ENCODE measurements at places on chromosomes 2 and 18.

DNA sequence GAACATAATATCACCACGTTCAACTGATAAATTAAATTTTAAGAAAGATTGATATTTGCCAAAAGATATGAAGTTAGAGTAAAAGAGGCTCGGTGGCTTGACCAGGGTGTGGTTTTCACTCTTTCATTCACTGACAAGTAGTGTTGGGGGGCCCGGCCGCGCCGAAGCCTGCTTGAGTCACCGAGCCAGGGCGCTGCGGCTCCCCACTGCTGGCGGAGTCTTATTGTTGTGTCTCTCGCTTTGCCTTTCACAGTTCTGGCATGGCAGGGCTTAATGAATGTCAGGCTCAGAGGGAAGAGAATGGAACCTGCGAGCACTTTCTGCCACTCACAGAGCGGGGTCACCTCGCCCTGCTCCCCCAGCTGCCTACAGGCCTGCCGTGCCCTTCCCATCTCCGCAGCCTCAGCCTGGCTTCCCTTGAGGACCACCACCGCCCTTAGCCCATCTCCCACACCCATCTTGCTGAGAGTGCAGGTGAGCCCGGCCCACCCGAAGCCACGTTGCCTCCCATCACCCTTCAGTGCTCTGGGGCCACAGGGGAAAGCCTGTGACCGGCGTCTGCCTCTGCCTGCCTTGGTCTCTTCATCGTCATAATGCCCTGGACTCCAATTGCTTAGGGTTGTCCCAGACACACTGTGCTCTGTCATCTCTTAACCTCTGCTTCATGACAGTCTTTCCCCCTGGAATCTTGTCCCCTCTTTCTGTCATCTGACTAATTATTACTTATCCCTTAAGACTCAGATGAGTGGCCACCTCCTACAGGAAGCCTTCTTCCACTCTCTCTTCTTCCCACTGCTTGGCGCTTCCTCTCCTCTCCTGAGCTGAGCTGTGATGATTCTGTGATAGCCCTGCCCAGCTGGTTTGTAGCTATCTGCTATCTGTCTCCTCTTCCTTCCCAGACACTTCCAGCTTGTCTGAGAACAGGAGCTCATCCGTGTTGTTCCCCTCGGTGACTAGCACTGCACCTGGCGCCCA lies 142.5 kb downstream of the FAM210A start:
- DNase-seq, result no peak

DNA sequence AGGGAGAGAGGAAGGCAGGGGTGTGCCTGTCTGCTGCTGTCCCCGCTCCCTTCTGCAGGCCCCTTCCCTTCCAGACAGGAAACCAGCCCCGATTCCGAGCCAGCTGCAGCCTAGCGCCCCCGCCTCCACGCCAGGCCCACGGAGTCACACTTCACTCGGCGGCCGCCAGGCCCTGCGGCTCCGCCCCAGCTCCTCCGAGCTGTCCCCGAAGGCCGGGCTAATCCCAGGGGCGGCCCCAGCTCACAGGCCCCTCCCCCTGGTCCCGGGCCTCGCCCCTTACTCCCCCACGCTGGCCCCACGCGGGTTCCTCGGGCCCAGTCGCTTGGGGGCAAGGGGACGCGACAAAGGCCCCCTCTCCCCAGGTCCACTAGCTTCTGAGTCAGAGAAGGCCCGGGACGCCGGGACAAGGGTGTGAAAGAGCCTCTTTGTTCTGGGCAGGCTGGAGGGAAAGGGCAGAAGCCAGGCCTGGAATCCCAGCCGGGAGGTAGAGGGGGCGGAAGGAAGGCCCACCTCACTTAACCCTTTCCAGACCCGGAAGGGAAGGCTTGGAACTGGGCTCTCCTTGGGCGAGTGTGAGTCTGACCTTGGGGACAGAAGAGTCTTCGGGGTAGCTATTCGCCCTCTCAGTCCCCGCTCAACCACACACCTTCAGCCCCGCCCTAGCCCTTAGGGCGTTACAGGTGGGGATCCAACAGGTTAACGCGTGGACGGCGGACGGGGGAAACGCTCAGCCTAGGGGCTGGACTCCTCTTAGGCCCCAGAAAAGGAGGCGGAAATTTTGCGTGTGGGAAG lies 1.2 kb downstream of the RTKN start:
- DNase-seq, result peak; percentile 90

DNA sequence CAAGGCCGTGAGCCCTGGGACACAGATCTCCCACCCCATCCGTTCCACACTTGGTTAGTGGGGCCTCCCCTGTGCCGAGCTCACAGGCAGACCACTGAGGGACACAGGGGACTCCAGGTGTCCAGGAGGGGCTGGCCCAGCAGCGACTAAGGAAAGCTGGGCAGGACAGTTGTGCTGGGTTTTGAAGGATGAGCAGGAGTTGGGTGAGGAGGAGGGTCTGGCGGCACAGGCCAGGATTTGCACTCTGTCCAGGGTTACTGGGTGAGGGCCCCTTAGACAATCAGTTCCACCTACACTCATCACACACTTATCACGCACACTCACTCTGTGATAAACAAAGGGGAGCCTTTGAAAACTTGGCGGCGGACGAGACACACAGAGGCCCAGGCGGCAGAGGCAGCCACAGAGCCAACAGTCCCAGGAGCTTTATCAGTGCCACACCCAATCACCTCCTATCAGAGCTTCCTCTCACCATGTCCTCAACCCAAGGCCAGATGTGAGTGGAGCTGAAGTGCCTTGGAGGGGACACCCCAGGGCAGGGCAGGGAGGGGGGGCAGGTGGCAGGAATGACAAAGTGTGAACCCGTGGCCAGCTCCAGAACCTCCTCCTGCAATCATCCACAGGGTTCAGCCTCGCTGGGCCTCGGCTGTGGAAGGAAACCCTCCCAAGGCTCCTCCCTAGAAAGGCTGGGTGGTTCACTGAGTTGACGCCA lies 26.6 kb downstream of the BIN1 start:
- DNase-seq, result peak; percentile 75

- DNase-seq, result no peak
Measured at GRCh38 chr18:57925706-57926105, 118.3 kb upstream of the NEDD4L start.

- DNase-seq, result no peak
Measured at GRCh38 chr2:113258471-113259147, 20.1 kb downstream of the PAX8 start.

GRCh38 chr2:127092901-127093516 lies 13.9 kb downstream of the BIN1 start:
- DNase-seq, result no peak

DNA sequence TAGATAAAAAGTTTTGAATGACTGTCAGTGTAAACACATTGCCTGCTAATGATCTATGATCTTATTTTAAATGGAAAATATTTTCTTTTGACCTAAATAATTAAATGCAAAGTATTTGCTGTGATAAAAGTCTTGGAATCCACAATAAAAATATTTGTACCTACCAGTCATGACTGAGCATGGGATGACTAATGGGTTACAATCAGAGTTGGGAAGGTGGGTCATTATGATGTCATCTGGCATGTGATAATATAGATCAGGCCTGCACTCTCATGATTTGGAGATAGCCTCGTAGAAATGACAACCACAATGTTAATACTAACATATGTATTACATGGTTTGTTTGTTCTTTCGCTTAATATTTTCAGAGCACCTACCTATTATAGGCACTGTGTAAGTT lies 848.8 kb upstream of the KLHL29 start:
- no peak for DNase-seq

DNA sequence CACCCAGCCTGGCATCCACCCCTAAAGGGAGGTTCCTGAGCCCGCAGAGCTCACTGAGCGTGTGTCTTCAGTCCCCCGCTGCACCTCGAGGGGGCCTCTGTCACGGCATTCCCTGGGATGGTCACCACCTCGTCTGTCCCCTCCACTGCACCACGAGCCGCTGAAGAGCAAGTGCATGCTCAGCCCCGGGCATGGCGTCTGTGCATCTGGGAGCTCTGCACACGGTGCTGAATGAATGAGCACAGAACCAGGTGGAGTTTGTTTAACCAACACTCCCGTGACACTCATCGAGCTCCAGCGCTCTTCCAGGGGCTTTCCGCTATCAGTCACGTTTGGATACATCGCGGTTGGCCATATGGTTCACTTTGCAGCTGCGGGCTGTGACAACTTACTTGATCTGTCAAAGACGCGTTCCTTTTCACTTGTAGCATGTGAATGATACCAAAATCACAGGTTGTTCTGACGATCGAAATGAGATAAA lies 9.2 kb downstream of the ALLC start:
- no peak for DNase-seq

DNA sequence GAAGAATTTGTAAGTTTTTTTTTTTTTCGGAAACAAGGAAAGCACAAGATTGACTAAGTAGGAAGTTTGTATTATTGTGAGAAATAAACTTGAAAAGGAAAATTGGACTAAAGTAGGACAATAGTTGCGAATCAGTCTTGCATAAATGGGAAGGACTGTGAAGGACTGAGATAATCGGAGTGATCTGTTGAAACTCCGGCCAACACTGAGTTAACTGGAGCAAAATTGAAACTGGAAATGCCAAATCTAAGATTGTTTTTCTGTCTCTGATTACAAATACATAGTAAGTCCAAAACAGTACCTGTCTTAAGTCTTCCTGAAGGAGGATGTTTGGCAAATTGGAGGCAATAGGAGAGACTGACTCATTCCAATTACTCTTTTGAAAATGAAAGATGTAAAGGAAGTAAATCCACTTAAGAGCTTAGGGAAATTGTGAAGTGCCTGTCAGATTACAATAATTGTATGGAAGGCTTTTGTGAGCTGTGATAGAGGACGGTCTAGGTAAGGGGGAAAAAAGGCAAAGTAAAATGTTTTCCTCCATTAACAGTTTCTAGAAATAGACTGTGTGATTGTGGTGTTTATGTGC lies 204.9 kb upstream of the CYRIA start:
- DNase-seq, result no peak

DNA sequence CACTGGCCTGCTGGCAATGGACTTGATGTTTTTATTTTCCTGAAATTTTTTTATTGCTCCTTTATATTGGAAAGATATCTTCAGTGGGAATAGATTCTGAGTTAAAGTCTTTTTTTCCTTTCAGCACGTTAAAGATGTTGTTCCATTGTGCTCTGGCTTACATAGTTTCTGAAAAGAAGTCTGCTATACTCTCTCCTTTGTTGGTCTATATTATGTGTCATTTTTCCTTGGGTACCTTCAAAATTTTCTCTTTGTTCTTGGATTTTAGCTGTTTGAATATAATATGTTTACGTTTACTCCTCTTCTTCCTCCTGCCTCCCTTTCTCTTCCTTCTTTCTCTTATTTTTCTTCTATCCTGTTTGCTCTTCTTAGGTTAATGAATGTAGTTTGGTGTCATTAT lies 105.5 kb downstream of the CAPN13 start:
- DNase-seq, result no peak

GRCh38 chr2:204796581-204796980 lies 251.3 kb downstream of the PARD3B start:
- no peak for DNase-seq

DNA sequence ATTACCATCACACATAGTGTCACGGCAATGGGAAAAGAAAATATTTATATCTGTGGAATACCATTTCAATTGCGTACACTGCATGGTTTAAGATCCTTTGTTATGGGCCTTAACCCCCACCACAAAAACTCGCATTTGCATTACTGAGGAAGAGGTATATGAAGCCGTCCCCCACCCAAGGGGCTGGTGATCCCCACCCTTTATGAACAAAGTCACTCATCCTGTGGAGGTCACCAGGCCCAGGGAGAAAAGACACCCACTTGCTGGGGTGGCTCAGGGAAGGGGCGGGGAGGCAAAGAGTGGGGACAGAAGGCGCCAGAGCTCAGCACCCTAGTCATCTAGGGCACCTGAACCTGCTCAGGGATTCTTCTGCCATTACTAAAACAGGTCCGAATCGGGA lies 133.8 kb downstream of the ZNF516 start:
- DNase-seq, result no peak

DNA sequence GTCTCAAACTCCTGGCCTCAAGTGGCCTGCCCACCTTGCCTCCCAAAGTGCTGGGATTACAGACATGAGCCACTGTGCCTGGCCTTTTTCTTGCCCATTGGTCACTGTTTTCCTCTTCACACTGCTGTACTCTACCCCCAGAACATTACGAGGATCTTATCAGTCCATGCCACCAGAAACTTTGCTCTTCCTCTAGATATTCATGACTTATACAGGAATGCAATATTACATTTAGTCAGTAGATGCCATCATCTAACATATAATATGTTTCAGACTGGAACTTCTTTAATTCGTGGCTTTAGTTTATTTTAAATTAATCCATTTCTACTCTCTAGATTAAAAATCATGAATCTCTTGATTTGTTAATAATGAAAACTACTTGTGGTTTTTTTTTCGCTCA lies 135.5 kb downstream of the COMMD1 start:
- no peak for DNase-seq

DNA sequence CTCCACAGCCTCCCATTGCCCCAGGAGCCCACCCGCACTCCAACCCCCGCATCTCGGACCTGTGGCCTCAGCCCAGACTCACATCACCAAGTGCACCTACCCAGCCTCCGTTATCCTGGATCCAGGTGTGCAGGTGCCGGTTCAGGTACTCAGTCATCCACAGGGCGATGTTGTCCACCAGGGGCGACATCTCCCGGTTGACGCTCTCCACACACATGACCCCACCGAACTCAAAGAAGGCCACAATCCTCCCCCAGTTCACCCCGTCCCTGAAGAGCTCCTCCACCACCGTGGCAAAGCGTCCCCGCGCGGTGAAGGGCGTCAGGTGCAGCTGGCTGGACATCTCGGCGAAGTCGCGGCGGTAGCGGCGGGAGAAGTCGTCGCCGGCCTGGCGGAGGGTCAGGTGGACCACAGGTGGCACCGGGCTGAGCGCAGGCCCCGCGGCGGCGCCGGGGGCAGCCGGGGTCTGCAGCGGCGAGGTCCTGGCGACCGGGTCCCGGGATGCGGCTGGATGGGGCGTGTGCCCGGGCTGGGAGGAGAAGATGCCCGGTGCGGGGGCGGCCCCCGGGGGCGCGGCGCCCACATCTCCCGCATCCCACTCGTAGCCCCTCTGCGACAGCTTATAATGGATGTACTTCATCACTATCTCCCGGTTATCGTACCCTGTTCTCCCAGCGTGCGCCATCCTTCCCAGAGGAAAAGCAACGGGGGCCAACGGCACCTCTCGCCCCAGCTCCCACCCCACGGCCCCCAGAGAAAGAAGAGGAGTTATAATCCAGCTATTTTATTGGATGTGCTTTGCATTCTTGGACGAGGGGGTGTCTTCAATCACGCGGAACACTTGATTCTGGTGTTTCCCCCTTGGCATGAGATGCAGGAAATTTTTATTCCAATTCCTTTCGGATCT lies 1.3 kb downstream of the BCL2 start:
- peak; percentile 85 for DNase-seq

DNA sequence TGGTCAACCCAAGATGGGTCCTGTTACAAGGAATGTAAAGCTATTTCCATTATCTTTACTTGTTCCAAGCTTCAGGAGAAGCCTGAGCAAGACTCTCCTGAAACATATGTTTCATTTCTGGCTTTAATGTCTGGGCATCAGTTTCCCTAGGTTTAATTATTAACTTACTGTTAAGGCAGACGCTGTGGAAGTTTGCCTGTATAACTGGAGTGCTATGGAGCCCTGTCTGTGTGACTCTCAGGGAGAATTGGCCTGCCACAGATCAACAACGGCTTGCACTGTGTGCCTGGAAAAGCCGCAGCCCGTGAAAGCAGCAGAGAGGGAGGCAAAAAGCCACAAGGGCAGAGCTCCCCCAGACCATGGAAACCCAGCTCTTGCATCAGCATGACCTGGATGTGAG lies 22.1 kb upstream of the LONRF2 start:
- DNase-seq, result no peak

- no peak for DNase-seq
Measured at GRCh38 chr2:192218377-192218776, 23.6 kb upstream of the TMEFF2 start.
